NCI-H1930 (cell line): ENCODE measurements at places on chromosomes 7 and 10.

DNA sequence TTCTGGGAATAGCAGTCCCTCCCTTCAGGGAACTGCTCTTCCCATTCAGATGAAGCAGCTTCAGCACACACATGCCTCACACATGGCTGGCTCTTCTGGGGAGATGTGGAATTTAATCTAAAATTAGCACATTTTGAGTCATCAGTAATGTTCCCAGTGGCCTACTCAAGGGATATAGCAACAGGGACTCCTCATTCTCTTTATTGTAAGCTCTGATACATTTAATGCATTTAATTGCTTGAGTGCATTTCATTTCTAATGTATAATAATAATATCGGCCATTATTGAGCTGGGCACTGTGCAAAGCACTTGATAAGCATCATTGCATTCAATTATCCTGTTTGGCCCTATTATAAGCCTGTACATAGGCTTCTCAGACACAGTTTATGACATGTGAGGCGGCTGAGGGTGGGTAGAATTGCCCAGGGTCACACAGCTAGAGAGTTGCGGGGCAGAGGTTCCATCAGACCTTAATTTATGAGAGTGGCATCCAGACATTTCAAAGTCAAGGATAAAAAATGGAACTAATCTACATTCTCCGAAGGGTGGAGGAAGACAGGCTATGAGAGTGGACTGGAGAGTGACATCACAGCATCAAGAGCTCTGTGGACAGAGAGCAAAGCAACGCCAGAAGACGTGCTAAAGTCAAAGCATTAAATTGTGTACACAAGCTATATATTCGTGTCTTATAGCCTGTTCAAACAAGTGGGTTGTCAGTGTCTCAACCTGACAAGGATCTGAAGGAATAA lies 76.8 kb downstream of the LANCL2 start:
- DNase-seq: no peak

- no peak for DNase-seq
Measured at GRCh38 chr7:44156453-44157010, 15.4 kb upstream of the MYL7 start.

DNA sequence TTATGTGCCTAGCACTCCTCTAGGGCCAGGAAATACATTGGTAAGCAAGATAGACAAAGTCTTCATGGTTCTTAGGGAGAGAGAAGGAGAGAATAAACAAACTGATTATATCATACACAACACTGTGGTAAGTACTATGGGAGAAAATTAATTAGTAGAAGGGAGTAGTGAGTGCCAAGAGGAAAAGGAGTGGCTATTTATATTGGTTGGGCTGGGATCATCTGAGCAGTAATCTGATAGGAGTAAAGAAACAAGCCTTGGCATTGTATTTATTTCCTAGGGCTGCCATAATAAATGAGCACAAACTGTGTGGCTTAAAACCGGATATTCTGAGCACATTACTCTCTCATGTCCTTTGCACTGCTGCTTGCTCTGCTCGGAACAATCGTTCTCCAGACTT lies 158.1 kb upstream of the PHF14 start:
- no peak for DNase-seq

- DNase-seq: no peak
Measured at GRCh38 chr10:78361031-78361430, 327.4 kb downstream of the RPS24 start.

DNA sequence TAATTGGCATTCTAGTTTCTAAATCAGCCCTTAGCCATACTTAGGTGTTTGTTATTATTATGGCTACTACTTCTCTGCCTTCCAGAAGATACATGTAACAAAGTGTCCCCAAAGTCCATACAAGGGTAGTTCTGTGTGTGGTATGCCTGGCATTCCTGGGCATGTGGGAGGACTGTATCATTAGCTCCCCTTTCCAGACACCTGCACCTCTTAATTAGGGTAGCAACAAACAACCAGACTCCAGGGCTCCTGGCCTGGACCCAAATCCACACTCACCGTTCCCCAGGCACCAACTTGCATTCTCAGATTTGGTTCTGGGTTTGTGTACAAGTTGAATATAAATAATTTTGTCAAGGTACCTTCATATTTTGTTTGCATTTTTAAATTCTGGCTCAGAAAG lies 15.5 kb upstream of the CALD1 start:
- no peak for DNase-seq

- DNase-seq: no peak
Measured at GRCh38 chr7:75711656-75712514, 26.9 kb downstream of the HIP1 start.

GRCh38 chr7:30563326-30563942 lies 31.2 kb upstream of the GARS1 start:
- no peak for DNase-seq

GRCh38 chr10:89262086-89263051 lies 10.8 kb upstream of the LIPA start:
- DNase-seq: no peak
